Astrocyte of the hippocampus (primary cell): ENCODE measurements at places on chromosomes 5 and 9.
A peak's percentile ranks its signal among the peaks of the same experiment; 100 is the strongest.

DNA sequence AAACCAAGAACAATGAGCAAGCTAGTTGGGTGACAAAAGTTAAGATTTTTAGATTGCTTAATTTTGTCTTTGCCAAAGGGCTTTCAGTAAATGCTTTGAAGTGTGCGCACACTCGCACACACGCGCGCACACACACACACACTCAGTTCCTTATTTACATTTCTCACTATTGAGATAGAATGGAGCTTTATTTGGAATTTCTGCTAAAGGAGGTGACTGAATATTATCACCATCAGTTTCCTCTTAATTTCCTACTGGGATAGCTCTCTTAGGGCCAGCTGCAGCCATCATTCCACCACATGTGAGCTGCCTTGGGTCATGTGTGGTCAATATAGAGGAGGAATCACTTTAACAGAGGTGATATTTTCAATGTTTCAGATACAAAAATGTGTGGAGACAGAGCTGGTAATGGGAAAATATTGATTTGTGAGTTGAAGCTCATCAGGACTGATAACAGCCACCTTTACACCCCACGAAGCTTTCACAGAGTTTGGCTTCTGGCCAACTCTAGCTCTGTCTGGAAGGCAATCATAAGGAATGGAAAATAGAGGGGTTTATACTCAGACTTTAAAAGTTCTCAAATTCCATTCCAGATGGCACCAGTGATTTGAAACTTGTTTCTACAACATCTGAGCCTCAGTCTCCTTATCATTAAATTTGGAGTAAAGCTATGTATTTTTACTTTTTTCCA is 99.9 kb downstream of the MACIR start:
- no peak for DNase-seq

- DNase-seq = no peak
Measured at GRCh38 chr5:122967625-122968024, 68.9 kb downstream of the PPIC start.

GRCh38 chr9:19288081-19288480 is 57.6 kb downstream of the DENND4C start:
- no peak for DNase-seq

GRCh38 chr5:167857321-167857720 is 434.1 kb upstream of the WWC1 start:
- no peak for DNase-seq

- DNase-seq = no peak
Measured at GRCh38 chr5:148388696-148389095, 4.9 kb downstream of the FBXO38 start.

DNA sequence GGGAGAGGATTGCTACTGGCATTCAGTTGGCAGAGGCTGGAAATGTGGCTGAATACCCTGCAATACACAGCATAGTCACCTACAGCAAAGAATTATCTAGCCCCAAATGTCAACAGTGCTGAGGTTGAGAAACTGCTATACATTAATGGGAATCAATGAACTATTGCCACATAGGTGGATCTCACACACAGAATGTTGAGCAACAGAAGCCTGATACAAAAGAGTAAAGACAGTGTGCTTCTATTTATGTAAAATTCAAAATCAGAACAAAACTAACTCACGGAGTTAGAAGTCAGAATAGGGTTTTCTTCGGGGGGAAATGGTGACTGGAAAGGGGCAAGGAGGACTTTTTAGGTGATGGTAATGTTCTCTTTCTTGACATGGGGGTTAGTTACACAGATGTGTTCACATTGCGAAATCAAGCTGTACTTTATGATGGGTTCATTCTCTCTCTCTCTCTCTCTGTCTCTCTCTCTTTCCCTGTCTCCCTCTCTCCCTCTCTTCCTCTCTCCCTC is 45.7 kb upstream of the PANK3 start:
- no peak for DNase-seq

DNA sequence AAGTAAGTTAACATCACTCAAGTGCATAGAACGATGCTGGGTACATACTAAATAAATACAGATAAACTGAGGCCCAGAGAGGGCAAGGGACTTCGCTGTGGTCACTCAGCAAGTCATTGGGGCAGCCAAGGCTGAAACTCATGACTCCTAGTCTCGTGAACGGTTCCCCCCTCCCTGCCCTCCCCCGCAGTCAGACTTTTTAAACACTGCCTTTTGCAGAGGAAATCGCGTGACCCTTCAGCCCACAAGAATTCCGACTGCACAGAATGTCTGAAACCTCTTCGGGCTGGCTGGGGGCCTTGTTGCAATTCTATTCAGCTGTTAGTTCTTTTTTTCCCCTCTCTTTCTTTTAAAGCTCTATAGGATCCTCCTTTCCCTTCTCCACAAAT is 28.1 kb downstream of the NEK6 start:
- peak; percentile 98 for DNase-seq

- no peak for DNase-seq
Measured at GRCh38 chr9:4803670-4804530, 11.2 kb downstream of the RCL1 start.

DNA sequence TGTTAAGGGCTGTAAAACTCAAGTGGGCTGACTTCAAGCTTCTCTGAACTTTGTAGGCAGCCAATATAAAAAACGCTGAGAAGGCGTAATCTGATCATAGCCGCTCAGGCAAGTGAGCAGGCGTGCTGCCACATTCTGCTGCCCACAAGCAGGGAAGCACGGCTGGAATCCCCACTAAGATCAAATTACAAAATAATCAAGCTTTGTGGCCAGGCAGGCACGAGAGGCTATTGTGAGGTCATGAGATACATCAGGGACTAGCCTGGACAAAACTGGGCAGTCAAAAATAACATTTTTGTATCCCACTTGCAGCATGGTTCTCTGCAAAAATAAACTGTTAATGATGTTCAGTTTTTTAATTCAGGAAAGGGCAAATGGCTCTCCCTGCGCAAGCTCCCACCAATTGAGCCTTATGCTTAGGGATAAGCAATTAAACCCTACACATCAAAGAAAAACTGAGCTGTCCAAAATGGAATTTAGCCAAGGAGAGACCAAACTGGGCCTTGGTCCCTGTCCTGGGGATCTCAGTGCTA is 64.0 kb downstream of the POU5F2 start:
- peak; percentile 97 for DNase-seq

- DNase-seq = no peak
Measured at GRCh38 chr9:116741742-116742141, 54.6 kb downstream of the TRIM32 start.

- DNase-seq = no peak
Measured at GRCh38 chr5:5581080-5581479, 158.6 kb downstream of the ICE1 start.

DNA sequence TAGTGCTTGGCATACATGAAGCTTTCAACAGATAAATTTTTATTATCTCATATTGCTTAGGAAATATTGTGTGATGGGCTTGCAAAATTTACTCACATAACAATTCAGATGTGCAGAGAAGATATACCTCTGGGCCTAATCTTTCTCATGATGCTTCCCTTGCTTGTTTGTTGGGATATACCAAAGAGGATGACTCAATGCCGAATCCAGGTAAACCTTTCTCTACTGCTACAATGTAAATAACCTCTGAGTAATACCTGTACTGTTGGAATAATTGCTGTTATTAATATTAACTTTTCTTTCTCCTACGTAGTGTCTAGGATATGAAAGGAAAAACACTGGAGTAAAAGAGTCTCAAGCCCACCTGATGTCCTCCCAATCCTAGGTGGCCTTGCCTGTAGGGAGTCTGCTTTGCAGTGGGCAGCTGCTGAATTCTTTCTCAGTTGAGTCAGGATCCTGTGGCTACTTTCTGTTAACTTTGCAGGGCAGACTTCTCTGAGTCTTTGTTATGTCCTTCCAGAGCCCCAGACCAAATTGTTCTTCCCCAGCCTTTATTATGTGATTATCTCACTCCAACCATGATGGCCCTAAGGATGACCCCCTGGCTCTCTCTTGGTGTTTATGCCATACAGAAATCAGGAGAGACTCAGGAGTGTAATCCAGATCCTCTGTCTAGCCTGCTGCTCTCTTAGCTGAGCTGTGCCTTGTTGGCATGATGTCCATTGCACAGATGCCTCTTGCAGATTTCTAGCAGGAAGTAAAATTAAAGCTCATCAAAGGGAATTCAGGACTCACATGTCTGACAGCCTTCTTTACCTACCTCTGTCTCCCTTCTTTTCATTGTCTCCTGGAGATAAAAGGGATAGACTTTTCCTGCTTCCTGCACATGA is 208.1 kb downstream of the SNX18 start:
- DNase-seq = peak; percentile 68

- DNase-seq = no peak
Measured at GRCh38 chr5:69213513-69214215, 21.0 kb upstream of the CDK7 start.

- DNase-seq = no peak
Measured at GRCh38 chr9:81499594-81499993, 189.8 kb downstream of the TLE1 start.

GRCh38 chr5:56148453-56148971 is 84.6 kb downstream of the ANKRD55 start:
- no peak for DNase-seq

DNA sequence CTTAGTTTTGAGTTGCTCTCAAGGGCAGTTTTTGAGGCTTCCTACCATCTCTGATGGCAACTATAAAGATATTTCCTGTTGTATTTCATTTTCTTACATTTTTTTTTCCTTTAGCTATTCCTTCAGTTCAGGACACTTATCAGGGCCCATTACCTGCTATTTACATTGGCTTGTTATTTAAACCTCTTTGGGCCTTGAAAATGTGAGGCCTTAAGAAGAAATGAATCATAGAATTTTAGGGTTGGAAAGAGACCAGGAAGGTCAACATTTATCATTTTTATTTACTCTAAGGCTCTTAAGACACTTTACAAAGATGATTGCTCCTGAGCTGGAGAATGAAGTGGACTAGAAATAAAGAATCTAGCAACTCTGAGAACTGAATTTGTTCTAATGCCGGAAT is 335.2 kb downstream of the DTWD2 start:
- DNase-seq = no peak

GRCh38 chr9:37788332-37788731 is 3.5 kb upstream of the EXOSC3 start:
- no peak for DNase-seq

- DNase-seq = peak; percentile 59
Measured at GRCh38 chr5:136192015-136192525, 892 bp downstream of the SMIM32 start.

- DNase-seq = no peak
Measured at GRCh38 chr5:90344689-90345088, 64.9 kb downstream of the CETN3 start.

GRCh38 chr5:54385994-54386393 is 69.5 kb upstream of the HSPB3 start:
- DNase-seq = peak; percentile 32

- no peak for DNase-seq
Measured at GRCh38 chr9:75041041-75041440, 12.9 kb upstream of the CARNMT1 start.

- DNase-seq = no peak
Measured at GRCh38 chr5:159536646-159537045, 206.4 kb upstream of the IL12B start.

GRCh38 chr5:118233606-118234005 is 754.7 kb downstream of the DTWD2 start:
- peak; percentile 8 for DNase-seq

- peak; percentile 46 for DNase-seq
Measured at GRCh38 chr9:79573412-79573923, 1.7 kb downstream of the TLE4 start.

DNA sequence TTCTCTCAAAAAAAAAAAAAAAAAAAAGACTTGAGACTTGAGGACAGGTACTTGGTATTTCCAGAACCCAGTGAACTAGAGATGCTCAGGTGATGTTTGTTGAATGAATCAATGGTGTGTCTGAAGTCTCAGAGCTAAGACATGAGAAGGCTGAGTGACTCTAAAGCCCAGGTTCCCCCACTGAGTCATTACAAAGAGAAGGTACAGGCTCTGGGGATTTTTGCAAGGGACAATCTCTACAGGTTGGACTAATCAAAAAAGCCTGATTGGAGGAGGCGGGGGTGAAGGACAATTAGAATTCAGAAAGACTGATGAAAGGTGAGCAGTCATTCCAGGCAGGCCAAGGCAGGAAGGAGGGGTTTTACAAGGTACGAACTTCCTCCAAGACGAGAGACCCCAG is 8.2 kb upstream of the FABP6 start:
- DNase-seq = no peak

DNA sequence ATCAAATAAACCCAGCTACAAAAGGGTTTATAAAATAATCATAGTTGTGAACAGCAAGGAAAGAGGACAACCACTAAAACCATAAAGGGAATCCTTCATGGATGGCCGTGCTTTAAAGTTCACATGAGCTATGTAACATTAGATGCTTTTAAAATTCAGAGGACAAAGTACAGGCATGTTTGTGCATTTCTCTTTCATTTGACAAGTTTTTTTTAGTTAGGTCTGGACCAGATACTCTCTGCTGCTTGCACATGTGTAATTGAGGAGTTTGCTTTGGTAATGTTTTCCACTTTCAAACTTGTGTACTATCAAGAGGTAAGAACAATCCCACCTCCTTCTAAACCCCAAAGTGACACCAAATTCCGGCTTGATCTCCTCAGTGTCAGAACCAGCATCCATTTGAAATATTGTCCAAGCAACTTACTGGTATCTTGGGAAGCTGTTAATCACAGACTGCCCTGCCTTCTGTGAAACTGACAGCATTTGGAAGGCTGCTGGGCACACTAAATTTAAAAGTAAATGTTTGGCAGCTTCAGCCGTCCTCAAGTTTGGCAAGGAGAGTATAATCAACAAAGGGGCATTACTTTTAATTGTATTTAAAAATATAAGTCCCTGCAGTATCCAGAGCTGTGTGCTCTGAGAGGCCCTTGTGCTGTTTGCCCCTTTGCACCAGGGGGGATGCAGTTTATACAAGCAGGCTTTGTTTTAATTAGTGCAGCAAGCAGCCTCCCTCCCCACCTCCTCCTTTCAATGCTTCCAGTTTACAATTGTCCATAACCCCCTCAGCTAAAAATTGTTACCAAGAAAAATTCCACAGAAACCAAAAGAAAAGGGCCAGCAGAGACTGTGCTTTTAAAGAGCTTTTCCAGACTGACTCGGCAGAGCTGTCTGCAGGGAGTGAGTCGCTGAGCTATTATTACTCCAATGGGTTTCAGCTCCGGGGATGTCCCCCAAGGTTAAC is 328.3 kb upstream of the MPDZ start:
- peak; percentile 47 for DNase-seq

DNA sequence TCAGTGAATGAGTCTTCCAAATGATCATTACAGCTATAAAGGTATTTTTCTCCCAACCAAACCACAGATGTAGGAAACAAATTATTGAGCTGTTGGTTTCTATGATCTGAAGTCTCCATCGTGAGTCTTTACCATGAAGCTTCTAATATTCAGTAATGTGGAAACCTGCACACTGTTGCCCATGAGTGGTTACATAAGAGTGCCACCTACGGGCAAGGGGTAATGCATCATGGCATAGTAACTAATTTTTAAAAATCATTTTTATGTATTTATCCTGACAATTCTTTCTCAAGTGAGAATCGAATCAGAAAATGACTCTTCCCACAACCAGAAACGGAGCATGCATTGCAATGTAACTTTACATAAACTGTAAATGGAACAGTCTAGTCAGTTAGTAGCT is 282.5 kb upstream of the SMARCA2 start:
- no peak for DNase-seq

- DNase-seq = no peak
Measured at GRCh38 chr5:96703384-96703920, 41.3 kb downstream of the CAST start.

- no peak for DNase-seq
Measured at GRCh38 chr5:77947041-77947428, 170.9 kb upstream of the TBCA start.
